ENCODE measurements at places on chromosomes 2 and 18.

DNA sequence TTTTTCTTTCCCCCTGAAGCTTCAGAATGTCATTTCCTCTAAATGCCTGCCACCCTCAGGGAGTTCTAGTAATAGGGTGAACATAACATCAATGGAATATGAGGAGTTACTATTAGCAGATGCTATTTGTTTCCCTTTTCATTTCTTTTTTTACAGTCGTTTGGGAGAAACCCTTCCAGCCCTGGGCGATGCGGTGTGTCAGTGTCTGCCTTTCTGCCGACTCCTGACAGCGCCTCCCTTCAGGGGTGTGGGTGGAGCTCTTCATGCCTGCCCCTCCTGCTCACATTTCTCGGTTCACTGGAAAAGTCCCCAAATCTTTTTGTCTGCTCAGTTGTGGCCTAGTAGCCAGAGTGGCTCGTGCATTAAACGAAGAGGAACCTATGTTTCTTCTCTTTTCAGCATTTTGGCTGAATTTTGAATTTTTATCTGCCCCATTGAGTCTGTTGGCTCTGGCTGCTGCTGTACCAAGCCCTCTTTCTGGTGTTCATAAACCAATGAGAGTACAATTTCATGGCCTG, 72.3 kb downstream of the FMNL2 start:
- DNase-seq = no peak

GRCh38 chr2:145288650-145289496, 769.0 kb upstream of the ZEB2 start:
- DNase-seq = no peak

GRCh38 chr2:145743011-145743410, 1223.1 kb upstream of the ZEB2 start:
- no peak for DNase-seq

DNA sequence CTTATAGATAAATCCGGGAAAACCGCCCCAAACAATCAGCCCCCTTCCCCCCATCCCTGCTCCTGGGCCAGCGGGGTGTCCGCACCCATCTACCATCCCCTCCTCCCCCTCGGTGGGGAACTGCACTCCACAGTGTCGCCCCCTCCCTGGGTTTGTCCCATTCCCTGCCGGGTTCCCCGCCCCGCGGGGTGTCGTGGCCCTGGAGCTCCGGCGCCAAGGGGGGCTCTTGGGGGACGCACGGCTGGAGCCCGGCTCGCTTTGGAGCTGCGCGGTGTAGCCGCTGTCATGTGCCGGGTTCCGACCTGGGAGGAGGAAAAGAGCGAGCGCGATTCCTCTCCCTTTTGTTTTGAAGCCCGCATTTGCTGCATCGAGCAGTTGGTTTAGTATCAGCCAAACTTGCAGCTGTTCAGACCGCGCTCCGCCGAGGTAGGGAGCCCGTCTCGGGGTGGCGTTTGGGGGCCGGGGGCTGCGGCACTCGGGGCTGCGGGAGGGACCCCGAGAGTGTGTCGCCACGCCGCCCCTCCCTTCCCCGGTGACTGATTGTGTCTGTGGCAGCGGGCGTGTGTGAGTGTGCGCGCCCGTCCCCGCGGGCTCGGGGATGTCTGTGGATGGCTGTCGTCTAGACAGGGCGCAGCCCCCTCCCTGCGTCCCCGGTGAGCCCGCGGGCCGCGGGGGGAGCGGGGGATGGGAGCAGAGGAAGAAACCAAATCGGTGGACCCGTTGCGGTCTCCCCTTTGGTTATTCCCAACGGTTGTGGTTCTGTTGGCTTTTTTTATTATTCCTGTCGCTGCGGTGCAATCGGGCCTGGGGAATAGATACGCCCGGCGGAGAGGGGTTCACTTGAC, 797 bp downstream of the CTIF start:
- DNase-seq = no peak

- no peak for DNase-seq
Observed at GRCh38 chr2:71748227-71748626, 294.9 kb downstream of the DYSF start.

GRCh38 chr2:152507907-152508306, 172.9 kb downstream of the FMNL2 start:
- no peak for DNase-seq

- DNase-seq = no peak
Observed at GRCh38 chr18:62080172-62080900, 106.5 kb downstream of the PIGN start.

GRCh38 chr2:112481050-112481527, 867 bp upstream of the TTL start:
- DNase-seq = peak; percentile 18

DNA sequence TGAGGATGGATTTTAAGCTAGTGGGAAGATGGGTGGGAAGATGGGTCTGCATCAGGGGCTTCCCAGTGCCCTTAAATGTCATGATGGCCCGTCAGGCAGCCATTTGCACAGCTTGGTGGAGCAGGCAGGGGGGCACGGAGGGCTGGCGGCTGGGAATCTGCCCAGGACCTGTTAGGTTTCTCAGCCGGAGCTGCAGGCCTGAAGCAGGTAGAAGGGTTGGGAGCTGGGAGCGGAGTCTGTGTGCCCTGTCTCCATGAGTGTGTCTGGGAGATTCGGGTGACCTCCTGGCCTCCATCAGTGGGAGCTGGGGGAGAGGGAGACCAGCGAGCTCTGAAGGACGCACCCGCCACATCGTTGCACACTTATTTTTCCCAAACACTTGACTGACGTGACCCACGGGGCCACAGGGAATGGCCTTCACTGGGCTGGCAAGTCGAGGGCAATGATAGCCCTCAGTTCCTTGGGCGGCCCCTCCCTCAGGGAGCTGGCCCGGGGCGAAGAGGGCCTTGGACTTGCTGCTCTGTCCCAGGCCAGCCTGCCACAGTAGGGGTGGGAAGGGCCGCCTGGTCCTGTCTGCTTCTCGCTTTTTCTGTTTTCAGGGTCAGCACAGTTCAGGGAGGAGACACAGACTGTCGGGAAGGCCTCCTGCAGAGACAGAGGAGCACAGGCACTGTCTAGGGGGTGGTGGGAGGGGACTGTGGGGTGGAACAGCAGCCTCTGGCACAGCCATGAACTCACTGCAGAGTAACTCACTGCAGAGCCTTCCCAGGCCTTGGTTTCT, 236.8 kb downstream of the ZBTB7C start:
- no peak for DNase-seq

DNA sequence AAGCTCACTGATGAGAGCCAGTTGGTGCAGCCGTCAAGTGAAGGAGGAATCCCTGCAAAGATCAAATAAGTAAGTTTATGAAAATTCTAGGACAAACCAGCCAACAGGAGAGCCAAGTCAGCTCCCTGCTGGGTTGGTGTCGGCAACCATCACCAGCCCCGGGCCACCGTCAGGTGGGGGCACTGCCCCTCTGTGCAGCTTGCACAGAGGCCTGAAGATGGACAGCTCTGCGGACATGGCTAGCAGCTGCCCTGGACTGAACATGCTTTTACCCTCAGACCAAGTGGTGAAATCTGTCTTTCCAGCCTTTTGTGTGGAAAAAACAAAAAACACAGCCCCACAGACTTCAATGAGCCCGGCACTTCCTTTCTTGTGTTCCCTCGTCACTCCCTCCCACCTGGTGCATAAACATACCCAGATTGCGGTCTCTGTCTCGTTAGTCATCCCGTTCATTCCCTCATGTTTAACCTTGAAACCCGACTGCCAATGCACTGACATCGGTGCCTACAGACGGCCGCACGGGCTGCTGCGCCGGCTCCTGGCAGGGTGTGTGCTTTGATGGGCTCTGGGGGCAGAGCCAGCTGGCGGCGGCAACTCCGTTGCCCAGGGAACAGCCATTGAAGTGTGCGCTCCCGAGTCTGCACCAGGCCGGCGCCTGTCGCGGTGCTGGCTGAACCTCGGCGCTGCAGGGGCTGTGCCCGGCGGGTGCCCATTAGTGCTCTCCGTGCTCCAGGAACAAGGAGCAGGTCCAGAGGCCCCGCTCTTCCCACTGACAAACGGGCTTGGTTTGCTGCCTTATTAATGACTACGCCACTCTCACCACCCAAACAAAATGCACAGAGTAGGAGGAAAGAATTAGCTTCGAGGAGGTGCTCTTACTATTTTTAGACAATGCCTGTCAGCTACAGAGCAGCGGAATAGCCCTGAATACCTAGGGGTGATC, 95.3 kb downstream of the EIPR1 start:
- no peak for DNase-seq

DNA sequence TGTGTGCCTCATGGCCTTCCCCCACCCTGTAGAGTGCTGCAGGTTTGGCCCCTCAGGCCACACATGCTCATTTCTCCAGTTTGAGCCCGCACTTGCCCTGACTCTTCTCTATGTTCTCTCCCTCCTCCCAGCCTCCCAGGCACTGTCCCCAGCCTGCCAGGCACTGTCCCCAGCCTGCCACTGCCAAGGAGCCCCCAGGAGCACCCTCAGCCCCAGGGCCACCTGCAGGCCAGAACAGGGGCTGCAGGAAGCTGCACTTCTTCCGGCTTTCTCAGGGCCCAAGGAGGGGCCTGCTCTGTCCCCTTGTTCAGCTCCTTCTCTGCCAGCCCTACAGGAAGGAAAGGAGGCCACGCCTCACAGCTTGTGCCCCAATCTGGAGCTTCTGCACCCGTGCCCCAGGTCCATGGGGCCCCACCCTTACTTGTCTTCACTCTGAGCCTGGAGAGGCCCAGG, 31.6 kb downstream of the CYP26B1 start:
- no peak for DNase-seq

DNA sequence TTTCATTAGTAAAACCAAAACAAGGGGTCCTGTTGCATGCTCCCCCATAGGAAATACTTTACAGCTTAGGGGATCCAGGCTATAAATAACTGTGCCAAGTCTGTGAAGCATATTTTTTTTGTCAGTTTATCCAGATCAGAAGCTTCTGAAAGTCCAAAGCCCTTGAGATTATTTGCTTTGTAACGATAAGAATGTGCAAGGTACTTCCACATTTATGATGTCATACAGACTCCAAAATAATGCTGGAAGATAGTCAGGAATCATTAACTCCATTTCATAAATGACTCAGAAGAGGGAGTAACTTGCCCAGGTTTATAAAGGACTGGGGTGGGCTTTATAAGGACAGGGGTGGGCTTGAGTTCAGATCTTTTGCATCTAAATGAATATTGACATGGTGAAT, 29.3 kb downstream of the RDH14 start:
- DNase-seq = no peak
